ENCODE measurements at places on chromosomes 12 and 14.

- DNase-seq, result no peak
These were observed 14.2 kb downstream of the SLC11A2 start for GRCh38 chr12:51011955-51012354.

- DNase-seq, result no peak
These were observed 138.1 kb upstream of the AEBP2 start for GRCh38 chr12:19301223-19301622.

DNA sequence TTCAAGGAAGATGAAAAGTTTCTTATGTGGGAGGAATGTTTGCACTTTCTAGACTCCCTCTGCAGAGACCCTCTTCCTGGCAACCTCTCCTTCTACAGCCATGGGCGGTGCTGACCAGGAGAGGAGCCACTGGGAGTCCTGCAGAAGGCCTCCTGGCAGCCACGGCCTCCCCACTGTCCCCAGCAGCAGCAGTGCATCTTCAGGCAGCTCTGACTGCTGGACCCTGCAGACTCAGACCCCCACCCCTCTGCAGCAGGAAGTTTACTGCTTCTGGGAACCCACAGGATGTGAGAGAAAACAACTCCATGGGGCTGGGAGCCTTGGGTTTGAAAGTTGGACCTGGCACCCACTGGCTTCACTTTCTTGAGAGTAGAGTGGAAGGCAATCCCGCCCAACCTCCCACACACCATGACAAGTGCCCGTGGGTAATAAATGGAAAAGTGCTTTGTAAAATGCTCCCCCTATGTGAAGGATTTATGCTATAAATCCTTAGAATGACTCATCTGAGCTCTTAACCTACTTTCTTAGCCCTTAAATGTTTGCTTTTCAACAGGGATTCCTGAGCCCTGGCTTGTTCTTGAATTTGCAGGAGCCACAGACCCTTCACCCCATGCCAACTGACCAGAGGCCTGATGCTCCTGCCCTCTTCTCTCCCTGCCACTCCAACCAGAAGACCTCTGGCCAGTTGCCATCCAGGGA, 37.5 kb upstream of the DDX11 start:
- DNase-seq, result no peak

GRCh38 chr12:47079981-47080724, 394 bp upstream of the AMIGO2 start:
- peak; percentile 10 for DNase-seq

- no peak for DNase-seq
These were observed 81.2 kb downstream of the SPPL3 start for GRCh38 chr12:120822832-120823503.

- DNase-seq, result no peak
These were observed 113.3 kb downstream of the PTPRO start for GRCh38 chr12:15435597-15435996.

GRCh38 chr12:92551853-92552397, 150.9 kb upstream of the PLEKHG7 start:
- no peak for DNase-seq

- DNase-seq, result no peak
These were observed 396.7 kb upstream of the OR4E1 start for GRCh38 chr14:22070119-22070982.

GRCh38 chr14:91997492-91997891, 42.4 kb downstream of the TRIP11 start:
- DNase-seq, result no peak

DNA sequence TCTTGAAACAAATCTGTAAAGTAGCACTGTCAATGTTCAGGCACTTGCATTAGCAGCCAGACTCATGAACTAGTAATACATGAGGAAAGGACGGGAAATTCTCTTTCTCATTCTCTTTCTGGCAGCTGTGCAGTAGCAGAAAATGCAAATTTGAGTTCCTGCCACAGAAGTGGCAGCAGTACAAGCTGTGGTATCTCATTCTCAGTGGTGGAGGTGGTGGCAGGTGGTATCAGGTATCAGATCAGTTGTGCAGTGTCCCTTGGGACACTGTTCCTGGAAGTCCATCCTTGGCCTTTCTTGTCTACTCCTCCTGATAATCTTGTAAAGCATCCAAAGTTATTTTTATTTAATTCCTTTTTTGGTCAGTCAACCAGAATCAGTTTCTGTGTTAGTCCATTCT, 103.0 kb downstream of the C12orf42 start:
- DNase-seq, result no peak

GRCh38 chr12:51960488-51960887, 9.0 kb downstream of the ACVR1B start:
- DNase-seq, result no peak

- DNase-seq, result no peak
These were observed 251.5 kb upstream of the LMO3 start for GRCh38 chr12:16857456-16857923.

GRCh38 chr12:118034429-118035189, 18.1 kb downstream of the RFC5 start:
- DNase-seq, result no peak

- DNase-seq, result no peak
These were observed 52.9 kb downstream of the SVOP start for GRCh38 chr12:108967869-108968540.

DNA sequence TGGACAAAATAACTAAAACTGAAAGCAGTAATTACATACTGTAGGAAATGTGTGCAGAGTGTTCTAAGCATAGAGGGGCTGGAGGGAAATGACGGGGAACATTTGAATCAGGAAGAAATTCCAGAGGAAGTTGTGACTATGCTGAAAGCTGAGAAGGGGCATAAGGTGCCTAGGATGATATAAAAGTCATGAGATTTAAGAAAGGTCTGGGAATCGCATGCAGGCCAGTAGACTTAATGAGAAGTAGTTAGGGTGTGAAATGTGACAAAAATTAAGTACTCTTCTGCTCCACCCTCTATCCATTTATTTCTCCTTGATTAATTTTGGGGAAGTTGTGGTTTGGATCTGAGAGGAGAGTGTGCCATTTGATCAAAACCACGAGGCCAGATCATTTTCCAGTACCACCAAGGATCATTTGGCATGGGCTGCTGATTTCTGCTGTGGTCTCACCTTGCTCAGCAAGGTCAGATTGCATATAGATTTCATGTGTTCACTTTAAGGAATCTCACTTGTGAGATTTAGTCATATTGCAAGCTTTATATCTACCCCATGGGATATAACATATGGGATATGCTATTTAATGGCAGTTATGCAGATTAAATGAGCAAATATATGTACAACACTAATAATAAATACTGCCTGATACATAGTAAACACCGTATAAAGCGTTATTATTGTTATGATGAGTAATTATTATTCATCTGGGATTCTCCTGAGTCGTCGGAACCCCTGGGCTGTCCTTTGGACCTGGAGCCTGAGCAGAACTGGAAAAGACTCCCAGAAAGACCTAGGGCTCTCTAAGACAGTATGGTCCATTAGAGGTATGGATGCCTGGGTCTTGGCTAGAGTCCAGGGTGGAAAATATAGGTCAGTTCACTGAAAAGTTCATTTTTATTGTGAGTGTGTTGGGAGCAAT, 72.3 kb downstream of the SRGAP1 start:
- no peak for DNase-seq

- no peak for DNase-seq
These were observed 80.7 kb downstream of the NPAS3 start for GRCh38 chr14:33019346-33019745.

GRCh38 chr14:100874411-100875091, 29.0 kb downstream of the RTL1 start:
- DNase-seq, result no peak

DNA sequence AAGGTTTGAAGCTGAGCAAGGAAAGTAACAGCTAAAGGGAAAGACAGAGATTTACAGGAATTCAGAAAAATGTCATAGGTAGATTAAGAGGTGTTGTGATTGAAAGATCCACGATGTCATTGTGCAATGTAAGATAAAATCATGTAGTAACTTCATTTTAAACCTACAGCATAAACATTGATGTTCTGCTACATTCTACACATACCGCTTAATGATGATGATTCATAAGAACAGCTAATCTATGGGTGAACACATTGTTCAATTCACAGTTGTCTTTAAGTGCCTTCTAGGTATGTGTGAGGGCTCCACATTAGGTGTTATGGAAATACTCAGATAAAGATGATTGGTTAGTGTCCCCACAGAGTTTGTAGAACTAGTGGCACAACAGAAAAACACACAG, 170.9 kb downstream of the GRIP1 start:
- DNase-seq, result no peak

GRCh38 chr14:34997762-34998161, 15.0 kb downstream of the SRP54 start:
- no peak for DNase-seq

- DNase-seq, result no peak
These were observed 31.8 kb downstream of the SLC8B1 start for GRCh38 chr12:113302886-113303640.

- DNase-seq, result no peak
These were observed 60.7 kb downstream of the ZFC3H1 start for GRCh38 chr12:71602761-71603577.

- no peak for DNase-seq
These were observed 40.7 kb downstream of the TPCN1 start for GRCh38 chr12:113261847-113262470.

- no peak for DNase-seq
These were observed 10.1 kb downstream of the SLC25A29 start for GRCh38 chr14:100296106-100296651.

- no peak for DNase-seq
These were observed 44.5 kb downstream of the SLC38A1 start for GRCh38 chr12:46224386-46224785.

DNA sequence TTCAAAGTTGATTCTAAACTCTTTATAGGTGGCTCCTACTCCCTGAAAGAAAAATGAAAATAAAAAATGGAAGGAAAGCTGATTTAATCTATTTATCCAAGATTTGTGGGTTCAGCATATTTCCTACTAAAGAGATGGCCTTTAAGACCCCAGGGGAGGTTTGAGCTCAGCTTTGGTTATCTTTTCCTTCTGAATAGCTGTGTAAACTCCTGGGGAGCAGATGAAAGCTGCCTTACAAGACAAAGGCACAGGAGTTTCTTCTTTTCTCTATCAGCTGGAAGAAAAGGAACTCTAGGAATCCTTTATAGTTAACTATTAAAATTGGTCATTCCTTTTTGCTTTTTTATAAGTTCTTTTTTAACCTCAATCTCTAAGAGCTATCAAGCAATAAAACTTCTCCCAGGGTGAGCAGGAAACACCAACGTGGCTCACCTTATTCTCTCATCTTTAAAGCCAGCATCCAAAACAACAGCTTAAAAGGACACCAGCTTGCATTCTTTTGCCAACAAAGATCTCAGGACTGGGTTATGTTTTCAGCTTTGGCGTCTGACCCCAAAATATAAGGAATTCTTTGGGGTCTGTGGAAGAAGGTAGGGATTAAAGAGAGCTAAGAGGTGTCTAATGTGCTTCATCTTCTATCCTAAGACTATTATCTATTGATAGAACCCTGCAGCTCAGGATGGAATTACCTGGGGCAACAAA, 371.7 kb upstream of the KITLG start:
- DNase-seq, result no peak

DNA sequence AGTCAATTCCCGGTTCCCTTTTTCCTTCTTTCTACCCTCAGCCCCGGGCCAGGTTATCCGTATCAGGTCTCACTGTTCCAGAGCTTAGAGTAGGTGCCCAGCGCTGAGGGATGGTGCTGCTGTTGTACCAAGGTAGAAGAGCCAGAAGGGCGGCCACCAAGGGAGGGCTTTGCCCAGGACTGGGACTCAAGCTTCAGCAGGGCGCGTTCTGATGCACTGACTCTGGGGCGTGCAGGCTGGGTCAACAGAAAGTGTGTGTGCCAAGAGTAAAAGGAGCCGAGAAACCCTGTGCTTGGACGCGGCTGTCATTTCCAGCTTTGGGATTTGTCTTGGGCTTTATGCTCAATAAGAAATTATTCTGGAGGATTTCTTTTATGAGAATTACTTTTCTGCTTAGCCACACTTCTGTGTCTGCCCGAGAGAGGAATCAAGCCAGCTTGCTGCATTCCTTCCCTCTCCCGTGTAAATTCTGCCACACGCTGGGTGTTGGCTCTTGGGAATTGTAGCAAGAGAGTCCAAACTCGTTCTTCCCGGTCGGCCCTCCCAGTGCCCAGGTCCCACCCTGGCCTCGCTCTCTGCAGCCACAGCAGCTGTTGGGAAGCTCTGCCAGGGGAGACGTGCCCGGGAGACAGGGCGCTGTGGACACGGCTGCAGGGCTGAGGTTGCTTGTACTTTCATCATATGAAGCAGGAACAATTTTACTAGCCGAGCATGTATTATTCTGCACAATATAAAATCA, 98.0 kb downstream of the FBXL14 start:
- DNase-seq, result no peak

DNA sequence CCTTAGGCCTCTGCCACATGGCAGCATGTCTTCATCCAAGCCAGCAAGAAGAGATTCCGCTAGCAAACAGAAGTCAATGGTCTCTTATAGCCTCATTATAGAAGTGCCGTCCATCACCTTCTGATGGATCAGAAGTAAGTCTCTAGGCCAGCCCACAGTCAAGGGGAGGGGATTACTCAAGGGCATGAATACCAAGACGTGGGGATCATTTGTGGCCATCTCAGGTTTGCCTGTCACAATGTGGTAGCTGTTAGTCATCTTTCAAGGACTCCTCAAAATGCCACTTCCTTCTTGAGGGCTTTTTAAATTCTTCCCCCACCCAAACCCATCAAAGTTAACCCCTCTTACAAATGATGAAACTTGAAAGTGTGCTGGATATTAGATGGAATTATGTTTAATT, 8.1 kb upstream of the ADCY6 start:
- no peak for DNase-seq

- no peak for DNase-seq
These were observed 224.5 kb upstream of the PELI2 start for GRCh38 chr14:55893705-55894104.

DNA sequence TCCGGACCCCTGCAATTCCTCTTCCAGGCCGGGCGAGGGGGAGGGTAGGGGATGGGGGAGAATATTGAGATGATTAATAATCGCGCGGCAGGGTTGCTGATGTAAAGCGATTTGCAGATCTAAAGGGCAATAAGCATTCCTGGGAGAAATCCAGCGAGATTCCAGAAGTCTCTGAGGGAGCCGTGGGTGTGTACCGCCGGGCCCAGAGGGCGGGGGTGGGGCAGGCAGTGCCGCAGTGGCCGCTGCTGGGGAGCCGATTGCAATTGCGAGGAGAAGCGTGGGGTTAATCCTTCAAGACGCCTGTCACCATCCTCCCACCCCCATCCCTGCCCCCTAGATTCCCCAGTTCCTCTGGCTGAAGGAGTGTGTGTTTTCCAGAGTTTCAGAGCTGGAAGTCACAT, 16.4 kb downstream of the FOS start:
- no peak for DNase-seq

GRCh38 chr12:16349131-16349460, 1.7 kb downstream of the MGST1 start:
- DNase-seq, result no peak

Data from hypothalamus (tissue), 51 donors.